Activated CD4-positive, alpha-beta T cell treated with anti-CD3 and anti-CD28 coated beads, Interleukin-2, amount 10 ng/mL, durations not matched to agents 7 days and 5 days (primary cell): ENCODE measurements at places on chromosomes 12 and 14.

- DNase-seq = peak; percentile 64
Measured at GRCh38 chr14:67532998-67533753, at the start of gene PLEKHH1. PLEKHH1 (plus strand) TSS chr14:67533290; CDS start chr14:67541868, 8,578 bp downstream.

DNA sequence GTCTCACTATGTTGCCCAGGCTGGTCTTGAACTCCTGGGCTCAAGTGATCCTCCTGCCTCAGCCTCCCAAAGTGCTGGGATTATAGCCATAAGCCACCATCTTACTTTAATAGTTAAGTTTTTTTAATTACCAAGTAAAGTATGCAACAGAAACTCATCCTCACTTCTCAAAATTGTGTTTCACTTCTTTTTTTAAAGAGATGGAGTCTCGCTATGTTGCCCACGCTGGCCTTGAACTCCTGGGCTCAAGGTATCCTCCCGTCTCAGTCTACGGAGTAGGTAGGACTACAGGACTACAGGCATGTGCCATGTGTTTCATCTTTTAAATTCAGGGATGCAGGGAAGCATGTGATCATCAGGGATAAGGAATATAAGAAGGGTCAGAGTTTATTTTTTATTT is 17.2 kb upstream of the ARID2 start:
- no peak for DNase-seq

- no peak for DNase-seq
Measured at GRCh38 chr14:90354551-90355298, 23.0 kb upstream of the NRDE2 start.

- no peak for DNase-seq
Measured at GRCh38 chr12:5479761-5480160, 47.9 kb downstream of the NTF3 start.

DNA sequence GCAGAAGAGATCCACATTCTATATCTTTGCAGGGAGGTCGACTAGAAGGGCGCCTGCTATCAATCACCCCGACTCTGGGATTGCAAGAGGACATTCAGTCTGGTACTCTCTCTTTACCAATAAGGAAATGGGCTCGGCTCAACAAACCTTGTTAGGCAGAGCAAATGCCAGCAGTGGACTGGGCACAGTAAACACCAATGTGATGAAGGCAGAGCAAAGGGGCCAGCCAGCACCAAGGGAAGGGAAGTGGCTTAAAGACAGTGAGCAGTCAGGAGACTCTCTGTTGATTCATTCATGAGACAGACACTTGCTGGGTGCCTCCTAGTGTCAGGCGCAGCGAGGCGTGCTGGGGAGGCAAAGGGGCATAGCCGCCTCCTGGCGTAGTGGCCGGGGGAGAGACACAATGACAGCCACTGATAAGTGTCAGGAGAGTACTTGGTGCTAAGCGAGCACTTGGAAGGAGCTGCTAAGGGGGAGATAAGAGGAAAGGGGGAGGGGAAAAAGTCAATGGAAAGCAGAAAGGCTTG is 34.1 kb downstream of the TMCC3 start:
- no peak for DNase-seq

DNA sequence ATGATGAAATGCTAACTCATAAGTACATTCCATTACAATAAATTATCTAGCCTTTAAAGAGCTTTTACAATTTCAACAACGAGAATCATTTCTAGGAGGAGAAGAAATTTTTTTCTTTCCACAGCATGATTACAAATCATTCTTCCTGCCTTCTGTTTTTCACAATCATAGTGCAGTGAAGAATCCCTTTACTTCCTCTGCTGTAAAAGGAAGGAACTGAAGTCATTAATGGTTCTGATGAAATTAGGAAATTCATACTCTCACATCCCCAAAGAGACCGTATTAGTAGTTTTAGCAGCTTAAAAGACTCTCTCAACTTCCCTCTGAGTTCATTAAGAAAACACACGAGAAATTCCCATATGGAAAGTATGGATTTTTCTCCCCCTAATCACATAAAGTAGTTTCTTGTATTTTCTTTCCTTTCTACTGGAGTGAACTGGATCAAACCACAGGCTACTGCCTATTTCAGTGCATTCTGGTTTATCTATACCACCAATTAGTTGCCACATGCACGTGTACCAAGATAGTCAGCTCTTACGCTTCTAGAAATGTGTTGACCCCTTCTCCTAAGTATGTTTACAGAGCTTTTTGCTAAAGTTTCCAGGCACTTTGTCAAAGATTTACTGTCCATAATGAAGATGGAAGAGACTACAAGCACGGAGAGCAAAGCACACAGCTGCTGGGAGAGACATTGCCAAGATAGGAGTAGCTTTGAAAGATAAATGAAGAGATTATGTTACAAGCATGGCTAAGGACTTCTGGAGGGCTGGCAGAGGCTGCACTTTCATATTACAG is 58.9 kb upstream of the KITLG start:
- no peak for DNase-seq

DNA sequence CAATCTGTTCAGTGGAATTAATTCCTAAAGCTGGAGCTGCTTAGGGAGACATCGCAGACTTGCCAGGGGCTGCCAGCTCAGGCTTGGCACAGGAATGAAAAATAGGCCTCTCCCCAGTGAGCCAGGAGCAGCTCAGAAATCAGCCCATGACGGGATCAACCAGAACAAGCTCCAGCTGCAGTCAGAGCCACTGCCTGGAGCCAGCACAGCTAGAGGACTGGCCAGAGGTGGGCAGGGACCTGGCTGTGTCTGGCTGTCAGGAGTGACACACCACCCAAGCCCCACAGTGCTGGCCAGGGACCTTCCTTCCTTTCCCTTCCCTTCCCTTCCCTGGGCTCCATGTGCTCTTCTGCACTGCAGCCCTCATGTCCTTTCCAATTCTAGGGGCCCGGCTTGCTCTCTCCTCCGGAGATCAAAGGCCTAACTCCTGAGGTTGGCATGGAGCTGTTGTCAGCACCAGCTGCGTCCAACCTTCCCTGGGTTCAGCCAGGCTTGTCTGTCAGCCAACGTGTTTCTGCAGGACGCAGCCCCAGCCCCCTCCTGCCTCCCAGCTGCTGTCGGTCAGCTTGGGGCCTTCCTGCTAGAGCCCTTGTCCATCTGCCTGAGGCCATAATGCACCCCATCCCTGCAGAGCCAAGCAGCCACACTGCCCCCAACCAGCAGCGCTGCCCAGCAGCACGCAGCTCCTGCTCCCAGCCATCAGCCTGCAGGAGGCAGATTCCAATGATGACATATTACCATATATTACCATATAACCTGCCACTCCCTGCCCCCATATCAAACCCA is 149.3 kb downstream of the CALM1 start:
- DNase-seq = no peak

DNA sequence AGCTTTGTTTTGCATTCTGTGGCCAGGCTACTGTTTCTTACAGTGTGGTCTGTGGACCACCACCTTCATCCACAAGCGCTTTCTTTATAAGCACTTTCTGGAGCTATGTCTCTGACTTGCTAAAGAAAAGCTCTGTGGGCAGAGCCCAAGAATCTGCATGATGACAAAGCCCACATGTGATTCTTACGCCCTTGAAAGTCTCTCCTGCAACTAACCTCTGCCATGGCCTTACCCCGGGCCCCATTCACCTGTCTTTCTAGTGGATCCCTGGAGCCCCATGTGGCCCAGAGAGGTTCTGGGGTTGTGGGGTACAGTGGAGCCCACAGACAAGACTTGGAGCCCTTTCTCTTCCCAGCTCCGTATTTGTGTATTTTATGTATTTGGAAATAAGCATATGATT is 16.6 kb downstream of the PLEKHH1 start:
- no peak for DNase-seq

DNA sequence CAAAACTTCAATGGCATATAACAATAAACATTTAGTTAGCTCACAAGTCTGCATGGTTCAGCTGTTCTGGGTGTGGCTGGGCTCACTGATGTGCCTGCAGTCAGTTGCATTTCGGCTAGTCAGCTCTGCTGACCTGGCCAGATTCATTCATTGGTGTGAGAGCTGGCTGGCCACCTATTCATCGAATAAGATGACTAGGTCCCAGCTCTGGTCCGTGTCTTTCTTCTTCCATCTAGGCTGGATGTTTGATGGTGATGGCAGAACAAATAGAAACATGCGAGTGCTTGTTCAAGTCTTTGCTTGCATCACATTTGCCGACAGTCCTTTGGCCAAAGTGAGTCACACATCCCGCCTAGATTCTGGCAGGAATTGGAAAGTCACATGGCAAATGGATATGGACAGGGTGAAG is 203.3 kb upstream of the CRY1 start:
- DNase-seq = no peak

DNA sequence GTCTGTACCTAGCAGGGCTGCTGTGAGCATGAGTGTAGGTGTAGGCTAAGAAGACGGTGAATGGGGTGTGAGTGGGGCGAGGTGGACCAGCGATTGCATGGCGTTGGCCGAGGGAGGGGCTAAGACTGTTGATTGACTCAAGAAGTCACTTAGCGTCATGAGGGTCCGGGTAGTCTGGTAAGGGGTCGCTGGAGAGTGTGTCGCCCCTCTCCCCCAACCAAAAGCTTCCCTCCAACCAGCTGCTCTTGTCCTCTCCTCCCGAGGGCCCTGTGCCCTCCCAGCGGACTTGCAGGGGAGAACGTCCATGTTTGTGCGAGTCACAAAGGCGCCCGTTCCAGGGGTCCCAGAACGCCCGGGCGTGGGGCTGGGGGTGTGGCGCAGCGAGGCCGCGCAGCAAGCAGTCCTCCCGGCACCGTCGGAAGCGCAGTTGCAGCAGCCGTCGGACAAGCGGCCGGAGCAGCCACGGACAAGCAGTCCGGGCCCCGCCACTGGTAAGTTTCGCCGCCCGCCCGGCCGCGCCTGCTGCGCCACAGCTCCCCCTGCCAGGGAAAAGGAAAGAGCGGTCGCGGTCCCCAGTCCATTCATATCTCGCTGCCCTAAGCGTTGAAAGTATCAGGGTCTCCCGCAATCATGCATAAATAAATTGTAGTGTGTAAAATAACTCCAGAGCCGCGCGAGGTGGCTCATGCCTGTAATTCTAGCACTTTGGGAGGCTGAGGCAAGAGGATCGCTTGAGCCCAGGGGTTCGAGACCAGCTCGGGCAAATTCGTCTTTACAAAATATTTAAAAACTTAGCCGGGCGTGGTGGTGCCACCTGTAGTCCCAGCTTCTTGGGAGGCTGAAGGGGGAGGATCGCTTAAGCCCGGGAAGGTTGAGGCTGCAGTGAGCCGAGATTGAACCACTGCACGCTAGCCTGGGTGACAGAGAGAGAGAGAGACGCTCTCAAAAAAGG is at the start of gene CCDC63:
TSS of gene CCDC63 (plus strand) at position 373 of the 952 bp plus-strand sequence. CDS start 5,968 bp downstream, outside the sequence.
- DNase-seq = peak; percentile 16

DNA sequence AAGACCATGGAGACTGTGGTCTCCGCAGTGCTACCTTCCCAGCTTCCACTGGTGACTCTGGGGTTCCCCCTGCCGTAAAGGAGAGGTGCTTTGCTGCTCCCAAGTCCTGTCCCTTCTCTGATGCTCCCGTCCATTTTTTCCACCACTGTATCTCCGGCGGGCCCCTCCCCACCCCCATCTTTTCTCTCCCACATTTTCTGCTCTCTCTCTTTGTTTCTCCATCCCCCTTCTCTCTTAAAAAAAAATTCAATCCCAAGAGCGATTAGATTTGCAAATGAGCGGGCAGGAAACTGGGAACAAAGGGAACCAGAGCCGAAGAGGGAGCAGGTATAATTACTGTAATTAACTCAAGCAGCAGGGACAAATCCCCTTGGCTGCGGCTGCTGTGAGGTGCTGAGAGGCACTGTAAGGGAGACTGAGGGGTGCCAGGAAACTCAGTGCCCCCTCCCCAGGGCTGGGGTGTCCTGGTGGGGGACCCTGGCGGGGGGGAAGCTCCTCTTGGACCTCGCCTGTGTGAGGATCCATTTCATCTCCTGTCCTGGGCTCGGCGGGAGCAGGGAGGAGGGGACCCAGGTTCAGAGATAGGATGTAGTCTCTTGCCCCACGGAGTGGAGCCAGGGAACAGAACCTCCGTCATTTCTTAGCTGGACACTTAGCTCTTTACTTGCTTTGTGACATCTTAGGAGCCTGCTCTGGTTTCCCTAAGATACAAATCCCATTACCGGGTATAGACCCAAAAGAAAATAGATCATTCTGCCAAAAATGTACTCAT is 140.4 kb upstream of the NRXN3 start:
- no peak for DNase-seq

DNA sequence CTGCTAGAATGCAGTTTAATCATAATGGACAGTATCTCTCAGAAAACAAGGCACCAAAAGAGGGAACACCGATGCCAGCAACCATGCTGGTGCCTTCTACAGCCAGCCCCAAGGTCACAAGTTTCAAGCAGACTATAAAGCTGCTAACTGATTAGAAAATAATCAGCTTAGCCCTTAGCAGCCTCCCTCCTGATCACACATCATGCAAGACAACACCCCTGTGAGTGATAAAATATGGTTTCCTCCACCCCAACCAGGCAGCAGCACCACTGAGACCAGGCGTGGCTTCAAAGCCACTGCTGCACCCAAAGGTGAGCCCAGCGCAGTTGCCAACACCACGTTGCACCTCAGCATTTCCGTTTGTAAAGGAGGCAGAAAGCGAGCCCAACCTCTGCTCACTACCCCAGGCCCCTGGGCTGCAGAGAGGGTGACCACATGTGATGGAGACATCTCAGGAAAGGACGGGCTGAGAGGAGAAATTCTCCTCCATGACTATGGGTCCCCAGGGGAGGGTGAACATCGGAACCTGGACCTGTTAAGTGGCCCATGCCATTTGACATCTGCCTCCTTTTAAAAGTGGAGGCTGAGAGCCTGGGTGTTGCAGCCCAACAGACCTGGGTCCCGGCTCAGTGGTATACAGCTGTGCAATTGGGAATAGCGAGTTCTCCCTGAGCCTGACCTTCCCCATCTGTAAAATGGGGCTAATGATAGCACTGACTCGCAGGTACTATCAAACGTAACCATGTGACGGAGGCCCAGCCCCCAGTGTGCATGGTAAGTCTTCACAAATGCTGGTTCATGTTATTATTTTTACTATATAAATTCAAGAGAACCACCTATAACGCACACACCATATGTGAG is 11.5 kb downstream of the ZFP36L1 start:
- peak; percentile 87 for DNase-seq

DNA sequence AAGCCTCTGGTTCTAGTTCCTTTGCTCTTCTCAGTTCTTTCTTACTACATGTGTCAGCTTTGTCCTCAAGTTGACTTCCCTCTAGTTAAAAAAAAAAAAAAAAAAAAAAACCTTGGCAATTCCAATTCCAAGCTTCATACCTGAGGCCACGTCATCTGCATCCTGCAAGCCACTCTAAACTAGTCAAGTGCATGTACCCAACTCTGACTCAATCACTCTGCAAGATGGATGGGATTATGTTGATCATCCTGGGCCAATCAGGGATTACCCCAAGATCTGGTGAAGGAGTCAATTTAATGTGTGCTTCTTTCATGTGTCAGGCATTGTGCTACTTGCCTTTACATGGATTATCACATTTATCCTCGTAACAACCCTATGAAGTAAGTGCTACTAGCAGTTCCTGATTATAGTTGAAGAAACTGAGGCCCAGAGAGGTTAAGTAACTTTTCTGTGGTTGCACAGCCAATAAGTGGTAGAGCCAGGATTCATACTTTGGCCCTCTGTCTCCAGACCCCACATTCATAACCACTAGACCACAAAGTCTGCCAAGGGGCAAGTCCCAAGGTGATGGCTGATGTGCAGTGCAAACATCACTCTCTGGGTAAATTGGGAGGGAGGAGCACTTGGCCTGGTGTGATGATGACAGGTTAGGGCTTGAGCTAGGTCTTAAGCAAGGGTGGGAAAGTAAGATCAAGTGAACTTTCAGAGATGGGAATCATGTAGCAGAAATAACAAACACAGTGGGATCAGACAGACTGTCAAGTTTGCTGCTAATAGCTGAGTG is 17.3 kb upstream of the CCND2 start:
- no peak for DNase-seq

GRCh38 chr14:80425686-80426085 is 214.4 kb upstream of the DIO2 start:
- DNase-seq = no peak
